ENCODE measurements at places on chromosomes 7 and 10. TPM values are rescaled to one million over a fixed set of nuclear protein-coding genes. Genes with fewer than 3 reads are reported as not detected.

CARD11 gene
- 41.8 TPM for total RNA-seq

GIMAP6 gene
- total RNA-seq, result 87.8 TPM

DMBT1 gene
- total RNA-seq, result not detected

SLC13A1 gene
- total RNA-seq, result not detected

ADAM8 gene
- total RNA-seq, result 0.55 TPM
